T-helper 1 cell (primary cell): ENCODE measurements at places on chromosomes 2 and 18.

DNA sequence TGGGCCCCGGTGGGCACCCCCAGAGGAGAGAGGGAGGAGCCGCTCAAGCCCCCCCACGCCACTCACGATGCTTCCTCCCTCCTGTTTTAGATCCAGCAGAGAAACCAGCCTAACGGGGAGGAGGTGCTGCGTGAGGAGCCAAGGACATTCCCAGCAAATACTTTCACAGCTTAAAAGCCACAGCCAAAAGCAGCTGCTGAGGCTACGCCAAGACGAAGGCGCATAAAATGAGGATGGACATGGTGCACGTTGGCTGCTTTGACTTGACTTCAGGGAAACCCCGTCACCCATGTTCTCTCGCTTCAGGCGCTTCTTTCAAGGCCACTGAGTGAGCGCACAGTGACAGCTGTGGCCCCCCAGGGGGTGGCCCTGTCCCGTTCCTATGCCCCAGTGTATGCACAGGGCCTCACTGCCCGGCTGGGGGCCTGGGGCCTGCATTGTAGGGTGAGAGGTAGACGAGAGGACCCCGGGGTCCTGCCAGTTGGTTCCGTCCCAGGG lies 72.1 kb upstream of the PXDN start:
- no peak for DNase-seq

- DNase-seq, result peak; percentile 71
Observed at GRCh38 chr2:97688062-97688827, 18.7 kb downstream of the C2orf92 start.

DNA sequence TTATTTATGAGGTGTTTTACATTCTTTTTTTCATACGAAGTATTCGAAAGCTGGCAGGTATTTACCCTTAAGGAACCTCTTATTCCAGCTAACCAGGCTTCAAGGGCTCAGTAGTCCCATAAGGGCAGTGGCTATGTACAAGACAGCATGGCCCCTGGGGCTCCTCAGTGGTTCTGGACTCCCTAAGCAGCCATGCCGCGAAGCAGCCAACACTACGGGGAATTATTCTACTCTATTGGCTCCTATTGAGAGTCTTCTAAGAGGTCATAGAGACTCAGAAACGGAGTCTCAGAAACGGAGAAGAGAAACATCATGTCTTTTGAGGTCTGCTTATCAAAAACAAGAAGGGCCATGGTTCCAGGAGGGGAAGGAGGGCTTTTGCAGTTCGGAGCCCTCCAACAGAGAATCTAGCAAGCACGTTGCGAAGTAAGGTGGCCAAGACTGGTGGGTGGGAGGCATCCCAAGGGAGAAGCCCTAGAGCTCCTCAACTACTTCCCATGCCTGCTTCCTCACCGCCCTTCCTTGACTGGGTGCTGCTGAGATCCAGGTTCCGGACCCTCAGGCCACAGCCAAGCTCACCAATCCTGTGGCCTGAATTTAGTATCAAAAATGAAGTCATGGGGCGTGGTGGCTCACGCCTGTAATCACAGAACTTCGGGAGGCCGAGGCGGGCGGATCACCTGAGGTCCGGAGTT lies 109.7 kb downstream of the INO80D start:
- no peak for DNase-seq

- DNase-seq, result no peak
Observed at GRCh38 chr2:54227798-54228197, 28.2 kb downstream of the TSPYL6 start.

DNA sequence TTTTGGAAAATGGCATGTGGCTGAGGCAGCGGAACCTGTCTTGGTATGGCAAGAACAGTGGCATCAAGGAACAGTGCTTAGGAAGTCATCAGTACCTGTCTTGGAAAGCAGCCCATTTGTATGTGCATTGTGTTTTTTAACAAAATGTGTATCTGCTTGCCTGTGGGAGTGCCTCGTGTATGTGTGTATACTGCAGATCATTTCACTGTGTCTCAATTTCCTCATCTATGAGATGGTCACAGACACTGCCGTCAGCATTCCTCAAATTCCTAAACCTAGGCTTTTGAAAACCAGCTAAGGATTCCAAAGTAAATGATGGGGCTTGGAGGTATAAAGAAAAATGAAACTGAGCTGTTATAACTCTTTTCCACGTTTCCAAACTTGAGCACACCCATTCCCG lies 441.3 kb downstream of the RND3 start:
- no peak for DNase-seq

DNA sequence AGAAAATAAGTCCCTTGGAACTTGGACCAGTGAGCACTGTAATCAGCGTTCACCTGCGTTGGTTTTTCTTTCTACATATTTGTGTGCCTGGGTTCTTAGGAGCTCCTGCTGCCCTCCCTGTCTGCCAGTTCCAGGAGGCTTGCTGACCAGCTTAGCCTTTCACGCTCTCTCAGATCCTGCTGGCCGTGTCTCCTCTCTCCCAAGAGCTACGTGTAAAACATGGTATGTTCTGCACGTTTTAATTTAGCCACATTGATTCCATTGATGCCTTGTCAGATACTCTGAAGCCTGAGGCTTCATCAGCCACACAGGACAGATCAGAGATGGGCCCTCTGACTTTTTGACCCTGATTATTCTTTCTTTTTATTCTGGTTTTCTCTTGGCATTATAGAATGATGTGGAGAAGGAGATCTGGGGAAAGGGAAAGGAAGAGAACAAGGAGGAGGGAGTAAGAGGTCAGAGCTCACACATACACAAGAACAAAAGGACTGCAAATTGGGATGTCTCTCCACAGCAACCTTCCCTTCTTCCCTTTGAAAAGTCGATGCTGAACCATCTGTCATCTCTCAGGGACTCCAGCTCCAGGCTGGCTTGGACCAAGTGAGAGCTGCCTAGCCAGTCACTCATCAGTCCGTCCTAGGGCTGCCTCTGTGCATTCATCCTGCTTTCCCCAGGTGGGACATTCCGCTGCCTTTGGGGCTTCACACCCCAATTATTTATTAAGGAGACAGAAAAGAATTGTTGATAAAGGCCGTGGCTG lies 152.8 kb downstream of the PIK3C3 start:
- DNase-seq, result no peak

DNA sequence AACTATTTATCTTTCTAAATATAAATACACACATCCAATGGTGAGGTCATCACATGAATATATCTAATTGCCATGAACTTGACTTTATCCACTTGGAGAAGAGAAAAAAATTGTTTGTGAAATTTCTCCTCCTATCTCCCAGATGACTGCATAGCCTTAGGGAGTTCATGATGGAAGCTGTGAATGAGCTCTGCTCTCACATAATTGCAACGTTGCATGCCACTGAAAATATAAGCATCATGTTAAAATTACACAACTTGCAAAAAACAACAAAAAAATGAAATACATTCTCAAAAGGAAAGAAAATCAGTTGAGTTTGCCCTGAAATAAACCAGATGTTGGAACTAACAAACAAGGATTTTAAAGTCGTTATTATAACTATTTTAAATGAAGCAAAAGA lies 50.6 kb upstream of the OSR1 start:
- DNase-seq, result no peak

DNA sequence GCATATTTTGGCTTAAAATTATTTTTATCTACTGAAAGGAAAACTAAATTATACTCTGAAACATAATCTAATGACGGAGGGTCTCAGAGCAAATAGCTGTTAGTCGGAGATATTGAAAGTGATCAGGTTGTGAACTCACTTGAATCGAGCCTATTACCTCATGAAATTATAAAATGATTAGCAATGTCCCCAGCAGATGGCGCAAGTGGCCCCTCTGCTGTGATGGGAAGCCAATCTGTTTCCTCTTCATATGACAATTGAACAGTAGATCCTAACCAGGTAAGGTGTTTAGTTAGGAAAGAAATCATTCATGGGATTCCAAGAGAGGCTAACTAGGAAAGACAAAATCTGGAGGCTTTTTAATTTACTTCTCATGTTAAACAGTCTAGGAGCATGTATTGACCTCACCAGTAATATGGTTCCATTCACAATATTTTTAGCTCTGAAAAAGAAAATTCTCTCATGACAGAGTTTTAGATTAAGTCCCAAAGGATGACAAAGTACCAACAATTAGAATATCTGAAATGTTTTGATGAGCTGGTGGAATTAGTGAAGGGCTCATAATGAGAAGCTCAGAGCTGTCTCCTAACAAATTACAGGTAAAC lies 29.9 kb upstream of the MPPE1 start:
- peak; percentile 33 for DNase-seq

GRCh38 chr2:97735161-97735561 lies 21.8 kb downstream of the ZAP70 start:
- DNase-seq, result no peak

GRCh38 chr2:102355526-102356380 lies at the start of gene IL18R1:
Gene IL18R1, plus strand, starts transcription at chr2:102355796. Its CDS starts 6,865 bp downstream, at chr2:102362661.
- DNase-seq, result peak; percentile 69

DNA sequence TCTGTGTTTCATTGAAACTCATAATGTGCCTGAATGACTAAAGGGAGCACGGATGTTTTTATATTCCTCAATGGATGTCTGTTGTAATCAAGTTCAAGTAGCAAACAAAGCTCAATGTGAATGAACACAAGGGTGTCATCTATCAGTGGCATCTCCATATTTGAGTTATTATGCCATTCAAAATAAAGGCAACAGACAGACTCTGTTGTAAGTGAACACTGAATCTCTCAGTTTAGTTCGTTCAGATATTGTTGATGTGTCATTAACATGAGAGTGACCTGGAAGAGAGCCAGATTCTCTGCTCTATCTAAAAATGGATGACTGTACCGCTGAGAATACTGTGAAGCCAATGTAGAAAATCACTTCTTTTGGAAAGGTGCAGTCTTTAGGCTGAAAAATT lies 118.7 kb downstream of the NUP35 start:
- DNase-seq, result no peak

- no peak for DNase-seq
Observed at GRCh38 chr18:6948281-6949055, 169.1 kb downstream of the LAMA1 start.

GRCh38 chr2:20617081-20617575 lies 33.8 kb downstream of the HS1BP3 start:
- DNase-seq, result no peak

- DNase-seq, result no peak
Observed at GRCh38 chr2:44250376-44250775, 24.9 kb upstream of the SLC3A1 start.

- DNase-seq, result peak; percentile 44
Observed at GRCh38 chr2:241865957-241866789, 3.4 kb upstream of the RTP5 start.

- no peak for DNase-seq
Observed at GRCh38 chr18:23887493-23887892, 127.1 kb upstream of the TTC39C start.

DNA sequence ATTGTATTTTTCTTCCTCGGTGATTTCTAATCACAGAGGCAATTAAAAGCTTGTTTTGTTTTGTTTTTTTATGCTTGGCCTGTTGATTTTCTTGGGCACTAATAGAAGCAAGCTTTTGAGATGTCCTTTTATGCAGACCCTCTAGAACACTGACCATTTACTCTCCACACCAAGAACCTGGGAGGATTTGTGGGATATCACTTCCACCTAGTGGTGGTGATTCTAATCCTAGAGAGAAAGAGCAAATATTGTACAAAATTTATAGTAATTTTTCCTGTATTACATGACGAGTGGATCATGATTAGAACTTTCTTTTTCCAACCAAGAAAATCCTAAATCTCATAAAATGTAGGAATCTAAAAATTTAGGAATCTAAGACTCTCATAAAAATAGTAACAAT lies 23.4 kb downstream of the NEMP2 start:
- DNase-seq, result no peak

DNA sequence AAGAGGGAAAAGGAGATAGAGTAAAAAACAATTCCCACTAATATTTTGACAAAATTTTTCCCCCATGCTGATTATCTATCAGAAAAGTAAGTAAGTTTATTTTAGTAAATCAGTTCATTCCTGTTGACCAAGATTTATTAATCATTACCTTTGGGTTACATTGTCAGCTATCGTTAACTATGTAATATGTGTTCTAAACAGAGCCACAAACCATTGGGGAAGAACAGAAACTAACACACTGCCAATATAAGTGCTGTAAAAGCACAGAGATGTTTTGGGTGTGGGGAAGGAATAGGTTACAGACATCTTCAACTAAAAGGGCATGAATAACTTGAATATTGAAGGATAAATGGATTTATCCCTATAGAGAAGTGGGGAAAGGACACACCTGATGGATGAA lies 42.5 kb upstream of the ACADL start:
- DNase-seq, result no peak

DNA sequence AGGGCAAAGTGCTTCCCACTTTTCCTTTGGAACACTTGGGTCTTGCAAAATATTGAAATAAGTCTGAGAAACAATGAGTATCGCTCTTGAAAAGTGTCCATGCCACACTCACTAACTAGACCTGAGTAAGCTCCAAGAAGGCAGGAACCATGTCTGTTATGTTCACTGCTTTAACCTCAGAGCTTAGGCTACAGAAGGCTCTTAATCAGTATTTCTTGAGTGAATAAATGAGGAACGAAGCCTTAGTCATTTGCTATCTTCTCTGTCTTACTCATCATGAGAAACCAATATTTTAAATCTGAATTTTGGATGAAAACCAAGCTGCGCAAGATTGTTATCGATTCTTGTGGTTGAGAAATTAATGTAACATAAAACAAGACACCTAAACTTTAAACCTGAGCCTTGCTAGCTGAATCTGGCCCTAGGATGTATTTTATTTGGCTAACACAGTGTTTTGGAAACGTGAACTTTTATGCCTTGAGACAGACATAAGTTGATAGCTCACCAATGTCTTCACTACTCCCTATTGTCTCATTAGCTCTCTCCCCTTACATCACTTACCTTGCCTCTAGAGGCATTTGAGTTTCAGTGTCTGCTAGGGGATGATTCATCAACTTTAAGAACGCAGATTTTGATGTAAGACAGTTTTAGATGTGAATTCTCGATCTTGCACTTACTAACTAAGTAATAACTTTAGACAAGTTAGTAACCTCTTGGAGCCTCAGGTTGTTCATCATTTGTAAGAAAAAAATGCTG lies 392.8 kb upstream of the MEIS1 start:
- no peak for DNase-seq

DNA sequence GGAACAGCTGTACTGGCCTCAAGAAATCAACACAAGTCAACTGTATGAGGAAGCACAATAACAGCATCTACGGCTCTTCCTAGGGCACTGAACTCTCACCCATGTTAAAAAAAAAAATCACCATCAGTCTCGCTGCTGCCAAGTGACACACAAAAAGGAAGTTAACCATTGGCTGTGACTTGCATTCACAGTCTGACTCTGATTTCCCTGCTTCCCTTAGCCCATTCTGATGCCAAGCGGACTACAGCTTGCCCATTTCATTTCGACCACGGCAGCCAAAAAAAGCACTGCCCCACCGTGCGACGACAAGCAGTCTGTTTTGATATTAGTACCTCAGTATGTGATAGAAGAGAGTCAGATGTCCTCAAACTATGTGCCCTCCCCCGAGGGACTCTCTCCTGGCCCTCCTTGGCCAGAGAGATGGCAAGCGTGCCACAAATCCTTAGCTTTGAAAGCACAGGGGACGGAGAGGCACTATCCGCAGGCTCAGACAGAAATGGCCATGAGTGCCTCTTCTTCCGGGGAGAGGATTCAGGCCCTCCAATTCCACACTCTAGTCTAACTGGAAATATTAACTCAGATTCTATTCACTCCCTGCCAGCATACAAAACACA lies 250.0 kb downstream of the TCF4 start:
- DNase-seq, result no peak

- DNase-seq, result peak; percentile 17
Observed at GRCh38 chr2:231710799-231711676, 2.7 kb downstream of the PTMA start.

- DNase-seq, result no peak
Observed at GRCh38 chr18:51235009-51235789, 37.7 kb upstream of the MEX3C start.
